ENCODE measurements at places on chromosomes 4 and X. TPM values are rescaled to one million over a fixed set of nuclear protein-coding genes. Genes with fewer than 3 reads are reported as not detected.

Gene SPP1
- 3,280 TPM for total RNA-seq

Gene SYTL5
- total RNA-seq: under 0.01 TPM

Gene FSTL5
- 0.05 TPM for total RNA-seq

Gene MAGEA12
- not detected for total RNA-seq

Gene TLL1
- 23.7 TPM for total RNA-seq

Gene METTL14
- 96.4 TPM for total RNA-seq

Gene GPRASP1
- 2.5 TPM for total RNA-seq

Gene PRDM5
- 8.9 TPM for total RNA-seq
